ENCODE measurements at places on chromosomes 2 and 18. TPM values are rescaled to one million over a fixed set of nuclear protein-coding genes. Genes with fewer than 3 reads are reported as not detected.

ERICH2 gene
- not detected for total RNA-seq

NOL4 gene
- 2.9 TPM for total RNA-seq

ADD2 gene
- 3.4 TPM for total RNA-seq

C1GALT1C1L gene
- 1.2 TPM for total RNA-seq

ERBB4 gene
- 5.5 TPM for total RNA-seq

SLC35F6 gene
- total RNA-seq: 13.2 TPM

SNED1 gene
- total RNA-seq: 3.6 TPM

GPR35 gene
- 3.1 TPM for total RNA-seq

MBP gene
- 20.0 TPM for total RNA-seq

Data from umbilical cord (tissue), 2 donors.